ENCODE measurements at places on chromosomes 3 and 15.

DNA sequence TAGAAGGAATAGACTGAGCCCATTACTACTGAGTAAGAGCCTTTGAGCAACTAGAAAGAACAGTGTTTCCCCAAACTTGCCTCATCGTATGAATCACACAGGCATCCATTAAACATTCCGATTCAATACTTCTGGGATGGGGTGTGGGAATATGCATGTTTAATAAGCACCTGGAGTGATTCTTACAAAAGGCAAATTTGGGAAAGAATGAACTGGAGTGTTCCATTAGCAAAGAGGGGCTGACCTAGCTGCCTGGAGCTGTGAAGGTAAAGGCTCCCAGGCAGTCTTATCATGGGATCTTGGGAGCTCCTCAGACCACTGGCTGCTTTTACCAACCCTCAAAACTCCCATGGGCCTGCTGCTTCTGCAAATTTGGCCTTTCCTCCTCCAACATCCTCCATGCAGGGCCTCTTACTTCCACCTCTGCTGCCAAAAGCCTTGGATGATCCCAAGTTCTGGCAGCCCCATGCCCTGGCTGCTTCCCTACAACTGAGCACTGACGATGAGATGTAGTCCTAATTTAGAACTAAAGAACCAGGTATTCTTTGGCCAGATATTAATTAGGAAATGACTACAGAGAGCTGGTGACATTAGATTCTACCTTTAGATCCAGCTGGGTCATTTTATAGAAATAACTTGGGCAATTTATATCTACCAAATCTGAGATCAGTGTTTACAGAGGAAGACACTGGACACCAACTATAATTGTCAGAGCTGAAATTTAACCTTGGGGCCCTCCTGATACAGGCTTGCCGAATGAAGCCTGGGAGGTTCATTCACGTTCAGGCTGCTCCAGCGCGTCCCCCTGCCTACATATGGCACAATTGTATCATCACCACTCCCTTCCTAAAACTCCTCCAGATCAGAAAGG is 11.2 kb upstream of the HOMER2 start:
- no peak for DNase-seq

GRCh38 chr15:53196242-53196641 is 406.1 kb upstream of the ONECUT1 start:
- DNase-seq = no peak

DNA sequence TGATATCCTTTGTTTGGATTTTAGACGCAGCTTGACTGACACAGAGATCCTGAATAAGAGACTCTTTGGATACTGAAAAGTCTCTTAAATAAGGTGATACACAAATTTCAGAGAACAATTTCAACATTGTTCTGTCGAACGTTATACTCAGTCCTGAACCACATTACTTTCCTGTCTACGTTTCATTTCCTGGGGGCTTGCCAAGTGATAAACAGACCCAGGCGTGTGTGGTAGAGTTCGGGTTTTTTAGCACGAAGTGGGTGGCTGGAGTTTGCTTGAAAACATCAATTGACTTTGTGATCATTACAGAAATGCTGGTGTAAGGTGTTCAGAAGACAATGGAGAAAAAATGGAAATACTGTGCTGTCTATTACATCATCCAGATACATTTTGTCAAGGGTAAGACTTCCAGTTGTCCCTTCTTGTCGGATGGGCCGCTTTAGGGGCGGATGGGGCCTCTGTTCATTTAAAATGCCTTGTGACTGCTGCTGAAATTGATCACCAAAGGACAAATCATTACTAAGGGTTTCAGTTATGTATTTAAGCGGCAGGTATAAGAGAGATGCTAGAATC is at the start of gene CD96:
Gene CD96, plus strand, starts transcription at position 287 of the 573 bp plus-strand sequence. Its CDS starts 52 bp downstream, at position 339.
- DNase-seq = no peak

- DNase-seq = no peak
Measured at GRCh38 chr15:40942878-40943277, 10.4 kb upstream of the CHAC1 start.

DNA sequence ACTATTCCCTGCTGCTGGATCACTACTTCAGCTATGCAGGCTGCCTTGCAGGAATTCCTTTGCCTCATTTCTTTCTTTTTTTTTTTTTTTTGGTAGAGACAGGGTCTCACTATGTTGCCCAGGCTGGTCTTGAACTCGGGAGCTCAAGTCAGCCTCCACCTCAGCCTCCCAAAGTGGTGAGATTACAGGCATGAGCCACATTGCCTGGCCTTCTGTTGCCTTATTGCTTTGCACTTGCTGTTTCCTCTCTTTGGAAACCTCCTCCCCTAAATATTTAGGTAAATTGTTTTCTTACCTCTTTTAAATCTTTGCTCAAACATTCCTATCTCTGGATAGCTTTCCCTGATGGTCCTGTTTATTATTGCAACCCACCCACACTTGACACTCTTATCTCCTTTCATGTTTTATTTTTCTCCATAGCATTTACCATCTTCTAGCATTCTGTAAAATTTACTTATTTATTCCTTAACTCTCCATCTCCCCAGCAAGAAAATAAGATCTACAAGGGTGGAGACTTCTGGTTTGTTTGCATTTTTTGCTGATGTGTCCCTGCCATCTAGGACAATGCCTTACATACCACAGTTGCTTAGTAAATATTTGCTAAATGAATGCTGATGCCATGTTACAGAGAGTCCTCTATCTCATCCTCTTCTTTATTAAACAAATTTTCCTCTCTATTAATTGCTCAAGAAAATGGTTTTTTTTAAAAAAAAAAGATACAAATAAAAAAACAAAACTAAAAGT is 134.8 kb downstream of the P2RY1 start:
- no peak for DNase-seq

DNA sequence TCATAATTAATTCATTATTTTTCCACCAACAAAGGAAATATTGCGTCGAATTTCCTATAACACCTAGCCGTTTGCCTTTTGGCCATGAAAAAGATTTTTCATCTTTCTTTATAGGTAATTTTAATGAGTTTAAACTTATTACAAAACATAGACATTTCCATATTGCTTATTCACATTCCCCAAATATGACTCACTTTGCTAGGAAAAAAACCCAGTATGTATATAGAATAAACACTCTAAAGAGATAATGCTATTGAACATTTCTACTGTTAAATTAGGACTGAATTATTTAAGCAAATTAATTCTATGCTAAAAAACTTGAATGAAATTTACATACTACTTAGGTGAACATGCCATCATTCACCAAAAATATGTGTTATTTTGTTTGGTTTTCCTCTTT is 16.2 kb downstream of the ZPLD1 start:
- DNase-seq = no peak

- no peak for DNase-seq
Measured at GRCh38 chr3:124491875-124492274, 238.4 kb upstream of the UMPS start.

DNA sequence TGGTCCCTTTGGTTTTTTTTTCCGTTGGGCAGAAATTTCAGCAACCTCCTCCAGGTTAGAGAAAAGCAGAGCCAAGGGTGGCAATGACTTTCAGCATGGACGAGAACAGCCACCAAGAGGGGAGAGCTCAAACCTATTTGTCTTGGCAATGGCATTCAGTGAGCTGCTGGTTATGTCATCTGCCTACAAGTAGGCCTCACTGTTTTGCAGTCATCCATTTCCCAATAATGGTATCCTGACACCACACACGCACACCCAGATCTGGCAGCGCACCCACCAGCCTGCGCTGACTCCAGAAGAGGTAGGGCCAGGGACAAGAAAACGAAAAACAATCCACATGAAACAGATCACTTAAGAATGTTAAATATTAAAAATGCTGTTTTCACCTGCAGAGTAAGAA is 92.3 kb downstream of the MAGI1 start:
- no peak for DNase-seq

DNA sequence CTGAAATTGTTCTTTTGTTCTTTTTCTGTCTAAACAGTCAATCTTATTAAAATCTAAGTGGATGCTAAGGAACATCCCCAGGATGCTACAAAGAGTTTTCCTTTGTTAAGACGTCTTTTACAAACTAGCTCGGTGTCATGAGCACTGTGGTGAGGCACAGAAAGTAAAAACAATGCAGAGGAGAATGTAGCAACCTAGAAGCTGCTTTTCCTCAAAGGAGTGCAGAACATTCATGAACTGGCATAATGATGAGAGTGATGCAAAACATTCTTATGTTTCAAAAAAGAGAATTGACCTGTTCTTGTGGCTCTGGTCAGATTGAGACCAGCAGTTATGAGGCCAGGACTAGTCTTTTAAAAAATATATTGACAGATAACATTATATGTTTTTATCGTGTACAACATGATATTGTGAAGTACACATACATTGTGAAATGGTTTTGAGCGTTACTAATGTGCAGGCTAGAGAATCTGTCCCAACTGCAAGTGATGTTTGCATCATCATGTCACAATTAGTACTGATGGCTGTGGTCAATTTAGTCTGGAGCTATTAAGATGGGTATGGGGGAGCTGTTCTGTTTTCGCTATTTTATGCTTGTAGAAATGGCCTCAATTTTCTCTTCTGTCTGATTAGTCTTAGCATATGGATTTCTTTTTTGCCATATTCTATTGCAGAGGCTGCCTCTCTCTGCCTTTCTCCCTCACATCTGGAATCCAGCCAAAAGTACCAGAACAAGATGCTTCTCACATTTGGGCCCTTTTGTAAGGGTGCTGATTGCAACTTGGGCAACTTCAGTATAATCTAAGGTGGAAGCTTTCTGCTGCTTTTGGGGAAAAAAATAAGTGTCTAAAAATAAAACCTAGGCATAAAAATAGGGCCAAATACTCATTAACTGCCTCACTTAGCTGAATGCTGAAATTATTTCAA is 50.2 kb downstream of the HHLA2 start:
- no peak for DNase-seq

GRCh38 chr3:14586611-14587010 is 46.5 kb upstream of the GRIP2 start:
- DNase-seq = no peak

DNA sequence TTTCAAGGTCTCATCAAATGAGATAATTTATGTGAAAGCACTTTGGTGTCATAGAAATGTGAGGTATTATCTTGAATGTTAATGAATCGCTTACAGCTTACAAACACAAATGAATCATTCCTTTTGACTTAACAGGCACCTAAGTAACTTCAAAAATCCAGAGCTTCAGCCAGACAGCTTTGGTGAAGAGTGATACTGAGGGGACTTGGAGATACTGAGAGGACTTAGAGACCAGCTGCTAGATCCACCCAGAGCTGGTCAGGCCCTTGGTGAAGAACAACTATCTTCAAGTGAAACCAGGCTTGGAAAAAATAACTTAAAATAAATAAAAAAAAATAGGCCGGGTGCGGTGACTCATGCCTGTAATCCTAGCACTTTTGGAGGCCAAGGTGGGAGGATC is 16.2 kb upstream of the ZFYVE19 start:
- DNase-seq = no peak

GRCh38 chr3:177484926-177485325 is 287.6 kb upstream of the TBL1XR1 start:
- no peak for DNase-seq

DNA sequence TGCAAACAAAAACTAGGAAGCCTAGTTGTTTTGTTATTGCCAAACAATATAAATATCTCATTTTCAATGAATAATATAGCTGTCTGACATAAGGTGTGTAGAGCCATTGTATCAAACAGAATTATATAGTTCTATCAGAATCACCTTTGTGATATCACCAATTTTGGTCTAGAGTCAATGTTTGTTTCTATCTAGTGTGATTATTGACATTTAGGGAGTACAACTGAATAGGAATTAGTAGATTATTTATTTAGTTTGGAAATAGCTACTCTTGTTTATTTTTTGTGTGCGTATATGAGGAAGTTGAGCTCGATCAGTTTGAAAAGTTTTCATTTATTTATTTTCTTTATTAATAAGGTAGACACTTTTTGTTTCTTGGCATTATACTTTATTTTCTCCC is 389.7 kb downstream of the NAALADL2 start:
- DNase-seq = no peak

GRCh38 chr15:57521503-57521902 is 70.2 kb upstream of the MYZAP start:
- no peak for DNase-seq

DNA sequence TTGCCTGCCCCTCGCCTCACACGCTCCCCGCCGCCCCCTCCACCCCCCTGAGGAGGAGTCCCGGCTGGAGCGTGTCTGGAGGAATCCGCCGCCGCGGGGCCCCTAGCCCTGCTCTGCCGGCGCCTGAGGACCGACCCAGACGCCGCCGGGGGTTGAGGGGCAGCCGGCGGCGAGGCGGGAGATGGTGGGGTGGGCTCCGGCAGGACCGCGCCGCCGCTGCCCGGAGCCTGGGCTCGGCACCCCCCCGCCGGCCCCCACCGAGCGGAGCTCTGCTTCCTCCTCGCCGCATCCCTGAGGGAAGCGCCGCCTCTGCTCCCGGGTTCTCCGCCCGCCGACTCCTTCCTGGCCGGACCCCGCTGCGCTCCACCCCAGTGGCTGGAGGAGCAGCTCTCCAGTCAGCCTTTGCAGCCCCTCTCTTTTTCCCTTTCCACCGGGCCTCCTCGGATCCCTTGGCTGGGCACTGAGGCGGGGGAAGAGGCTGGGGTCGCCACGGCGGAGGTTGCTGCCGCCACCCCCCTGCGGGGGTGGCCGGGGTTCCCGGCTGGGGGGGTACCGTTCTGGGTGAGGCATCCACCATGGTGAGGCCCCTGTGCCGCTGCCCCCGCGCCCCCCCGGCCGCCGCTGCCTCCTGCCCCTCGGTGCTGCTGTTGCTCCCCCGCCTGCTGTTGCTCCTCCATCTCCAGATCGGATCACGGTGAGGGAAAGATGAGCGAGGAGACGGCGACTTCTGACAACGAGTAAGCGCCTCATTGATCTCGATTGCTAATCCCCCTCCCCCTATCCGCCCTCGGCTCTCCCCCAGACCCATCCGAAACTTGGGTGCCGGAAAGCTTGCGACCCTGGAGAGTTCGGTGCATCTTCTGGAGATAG is at the start of gene SPRED1:
Gene SPRED1, plus strand, starts transcription at position 356 of the 870 bp plus-strand sequence. Its CDS starts 350 bp downstream, at position 706.
- no peak for DNase-seq

- DNase-seq = no peak
Measured at GRCh38 chr3:40817017-40817416, 292.3 kb downstream of the ZNF621 start.

DNA sequence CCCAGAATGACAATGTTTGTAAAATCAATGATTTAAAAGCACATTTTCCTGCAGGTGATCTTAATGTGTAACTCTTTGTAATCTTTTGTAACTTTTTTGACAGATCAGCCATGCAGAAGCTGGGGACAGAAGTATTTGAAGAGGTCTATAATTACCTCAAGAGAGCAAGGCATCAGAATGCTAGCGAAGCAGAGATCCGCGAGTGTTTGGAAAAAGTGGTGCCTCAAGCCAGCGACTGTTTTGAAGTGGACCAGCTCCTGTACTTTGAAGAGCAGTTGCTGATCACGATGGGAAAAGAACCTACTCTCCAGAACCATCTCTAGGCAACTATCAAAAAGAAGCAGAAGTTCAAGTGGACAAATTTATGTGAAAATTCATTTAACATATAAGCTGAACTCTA is 32.1 kb upstream of the NUDT16 start:
- no peak for DNase-seq

- no peak for DNase-seq
Measured at GRCh38 chr15:63504979-63505841, 817 bp downstream of the USP3 start.

GRCh38 chr15:34584996-34585395 is 1.5 kb upstream of the GOLGA8B start:
- DNase-seq = no peak
